H9 (cell line): ENCODE measurements at places on chromosomes 5 and 9.

DNA sequence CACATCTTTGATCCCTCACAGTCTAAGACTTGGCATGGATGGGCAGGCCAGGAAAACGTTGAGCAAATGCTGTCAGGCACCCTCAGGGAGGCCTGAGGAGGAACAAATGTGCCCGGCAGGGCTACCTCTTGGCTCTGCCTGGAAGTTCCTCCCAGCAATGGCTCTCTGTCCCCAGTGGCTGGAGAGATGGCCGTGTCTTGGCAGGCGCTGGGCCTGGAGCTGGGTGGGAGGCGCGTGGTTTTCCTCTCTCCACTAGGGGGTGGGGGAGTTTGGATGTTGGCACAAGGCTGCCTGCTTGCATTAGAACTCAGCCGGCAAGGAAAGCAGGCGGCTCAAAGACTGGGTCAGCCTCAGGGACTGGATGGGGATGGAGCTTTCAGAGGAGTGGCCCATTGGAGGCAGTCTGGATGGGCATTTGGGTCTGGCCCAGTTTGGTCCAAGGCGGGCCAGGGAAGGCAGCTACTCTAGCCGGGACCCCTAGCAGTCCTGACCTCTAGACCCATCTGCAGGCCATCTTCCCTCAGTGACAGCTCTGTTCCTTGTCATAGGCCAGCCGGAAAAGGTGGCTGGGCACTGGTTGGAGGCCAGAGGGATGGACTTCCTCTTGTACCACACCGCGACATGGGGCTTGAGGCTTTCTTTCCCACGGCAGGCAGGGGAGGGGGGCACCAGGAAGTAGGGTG, 68.2 kb upstream of the STC2 start:
- peak; percentile 76 for DNase-seq

GRCh38 chr9:93114169-93114983, 18.4 kb downstream of the CARD19 start:
- DNase-seq = no peak

GRCh38 chr5:157025093-157025698, 33.7 kb downstream of the HAVCR1 start:
- DNase-seq = no peak

DNA sequence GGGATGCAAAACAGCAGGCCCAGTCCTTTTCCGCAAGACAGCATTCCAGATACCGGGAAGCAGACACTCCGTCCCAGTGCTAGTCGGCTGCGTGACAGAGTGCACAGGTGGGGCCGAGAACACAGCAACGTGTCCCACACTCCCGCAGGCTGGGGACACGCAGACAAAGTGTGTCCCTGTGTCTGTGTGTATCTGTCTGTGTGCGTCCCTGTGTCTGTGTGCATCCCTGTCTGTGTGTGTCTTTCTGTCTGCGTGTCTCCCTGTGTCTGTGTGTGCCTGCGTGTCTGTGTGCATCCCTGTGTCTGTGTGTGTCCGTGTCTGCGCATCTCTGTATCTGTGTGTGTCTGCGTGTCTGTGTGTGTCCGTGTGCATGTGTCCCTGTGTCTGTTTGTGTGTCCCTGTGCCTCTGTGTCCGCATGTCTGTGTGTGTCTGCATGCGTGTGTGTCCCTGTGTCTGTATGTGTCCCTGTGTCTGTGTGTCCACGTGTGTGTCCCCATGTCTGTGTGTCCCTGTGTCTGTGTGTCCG, 137.0 kb downstream of the MRPL36 start:
- DNase-seq = peak; percentile 22

- DNase-seq = no peak
Measured at GRCh38 chr5:7717691-7718090, 133.2 kb downstream of the CFAP90 start.

DNA sequence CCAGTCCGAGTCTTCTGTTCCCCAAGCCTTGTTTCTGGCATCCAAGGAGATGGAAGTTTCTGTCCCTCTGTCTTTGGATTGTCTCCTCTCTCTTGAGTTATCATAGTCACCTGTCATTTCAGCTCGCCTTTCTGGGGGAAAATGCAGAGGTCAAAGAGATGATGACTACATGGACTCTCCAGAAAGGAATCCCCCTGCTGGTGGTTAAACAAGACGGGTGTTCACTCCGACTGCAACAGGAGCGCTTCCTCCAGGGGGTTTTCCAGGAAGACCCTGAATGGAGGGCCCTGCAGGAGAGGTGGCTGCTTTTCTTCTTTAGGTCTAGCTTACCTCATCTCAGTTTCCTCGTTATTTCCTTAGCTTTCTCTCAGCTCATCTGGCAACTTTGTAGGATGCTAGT, 25.1 kb downstream of the ERAP2 start:
- peak; percentile 47 for DNase-seq

DNA sequence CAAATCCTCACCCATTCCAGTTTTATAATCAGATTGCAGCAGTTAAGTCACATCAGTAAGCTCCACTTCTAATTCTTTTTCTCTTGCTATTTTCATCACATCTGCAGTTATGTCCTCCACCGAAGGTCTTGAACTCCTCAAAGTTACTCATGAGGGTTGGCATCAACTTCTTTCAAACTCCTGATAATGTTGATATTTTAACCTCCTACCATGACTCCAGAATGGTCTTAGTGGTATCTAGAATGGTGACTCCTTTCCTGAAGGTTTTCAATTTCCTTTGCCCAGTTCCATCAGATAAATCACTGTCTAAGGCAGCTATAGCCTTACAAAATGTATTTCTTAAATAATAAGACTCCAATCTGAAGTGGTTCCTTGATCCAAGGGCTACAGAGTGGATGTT, 53.8 kb upstream of the EDIL3 start:
- DNase-seq = no peak
